ENCODE measurements at places on chromosomes 7 and 10.
A peak's percentile ranks its signal among the peaks of the same experiment; 100 is the strongest.

- DNase-seq: no peak
These were observed 209.3 kb downstream of the AHR start for GRCh38 chr7:17507717-17508116.

DNA sequence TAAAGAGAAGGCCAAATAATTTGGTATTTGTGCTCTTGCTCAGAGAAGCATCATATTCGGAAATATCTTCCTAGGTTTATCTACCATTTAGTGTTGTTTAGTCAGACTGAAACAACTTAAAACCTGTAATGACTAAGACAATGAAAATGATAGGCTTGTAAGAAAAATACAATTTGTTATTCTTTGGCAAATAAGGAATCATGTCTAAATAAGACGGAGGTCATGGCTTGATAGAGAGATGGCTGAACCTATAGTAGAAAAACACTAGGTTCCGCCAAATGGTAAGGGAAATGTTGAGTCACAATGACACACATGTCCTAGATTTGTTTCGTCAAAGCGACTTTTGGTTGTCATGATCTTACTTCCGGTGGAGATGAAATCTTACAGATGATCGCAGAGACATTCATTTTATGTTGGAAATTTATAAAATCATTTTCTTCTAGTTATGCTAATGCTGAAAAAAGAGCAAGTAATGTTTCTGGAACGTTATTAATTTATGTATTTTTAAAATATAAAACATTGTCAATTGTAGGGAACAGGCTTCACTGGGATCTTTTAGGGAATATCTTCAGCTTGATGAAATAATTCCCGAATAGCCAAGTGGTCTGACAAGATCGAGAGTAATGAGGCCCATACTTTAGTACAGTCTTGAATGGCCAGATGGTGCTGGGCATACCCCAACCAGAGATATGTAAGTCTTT lies 1.0 kb downstream of the SRGN start:
- DNase-seq: no peak

DNA sequence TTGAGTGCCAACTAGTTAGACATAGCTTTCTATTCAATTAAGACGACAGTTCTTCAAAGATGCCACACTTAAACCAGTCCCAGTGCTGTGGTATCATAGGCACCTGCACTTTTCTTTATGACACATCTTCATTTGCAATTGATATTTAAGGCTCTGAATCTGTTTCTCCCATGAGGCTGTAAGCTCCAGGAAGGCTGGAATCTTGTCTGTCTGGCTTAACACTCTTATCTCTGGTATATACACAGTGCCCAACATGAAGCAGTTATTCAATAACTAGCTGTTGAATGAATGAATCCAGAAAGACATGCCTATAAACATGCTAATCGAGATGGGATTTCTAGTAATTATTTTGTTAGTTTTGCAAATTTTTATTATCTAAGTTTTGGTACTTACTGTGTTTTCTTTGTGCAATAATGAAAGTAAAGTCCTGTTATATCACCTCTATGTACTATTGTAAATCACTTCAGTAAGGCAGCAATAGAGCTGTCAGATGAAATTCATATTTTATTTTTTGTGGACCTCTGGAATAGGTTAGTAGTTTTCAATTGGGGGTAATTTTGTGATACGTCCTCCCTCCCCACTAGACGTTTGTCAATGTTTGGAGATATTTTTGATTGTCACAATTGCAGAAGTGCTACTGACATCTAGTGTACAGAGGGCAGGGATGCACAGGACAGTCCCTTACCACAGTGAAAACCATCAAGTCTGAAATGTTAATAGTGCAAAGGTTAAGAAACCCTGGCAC lies 51.3 kb upstream of the STEAP4 start:
- DNase-seq: peak; percentile 19

GRCh38 chr10:17984563-17984962 lies 32.8 kb downstream of the SLC39A12 start:
- no peak for DNase-seq

GRCh38 chr10:92125144-92125543 lies 165.7 kb downstream of the CPEB3 start:
- DNase-seq: no peak

DNA sequence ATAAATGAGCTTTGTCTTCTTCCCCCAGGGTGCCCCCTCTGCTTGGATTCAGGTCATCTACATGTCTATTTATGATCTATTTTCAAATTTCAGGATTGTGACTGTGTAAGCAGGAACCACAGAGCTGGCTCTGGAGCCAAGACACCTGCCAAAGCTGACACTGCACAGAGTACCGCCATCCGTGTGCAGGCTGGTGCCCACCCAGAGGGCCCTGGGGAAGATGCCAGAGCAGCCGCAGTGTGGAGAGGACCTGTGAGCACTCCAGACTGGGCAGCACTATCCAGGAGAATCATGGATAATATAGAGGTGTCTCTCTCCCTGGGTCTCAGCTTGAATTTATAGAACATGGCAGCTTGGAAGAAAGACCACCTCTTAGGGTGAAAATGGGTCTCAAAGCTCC lies 577.5 kb downstream of the GRID1 start:
- no peak for DNase-seq

DNA sequence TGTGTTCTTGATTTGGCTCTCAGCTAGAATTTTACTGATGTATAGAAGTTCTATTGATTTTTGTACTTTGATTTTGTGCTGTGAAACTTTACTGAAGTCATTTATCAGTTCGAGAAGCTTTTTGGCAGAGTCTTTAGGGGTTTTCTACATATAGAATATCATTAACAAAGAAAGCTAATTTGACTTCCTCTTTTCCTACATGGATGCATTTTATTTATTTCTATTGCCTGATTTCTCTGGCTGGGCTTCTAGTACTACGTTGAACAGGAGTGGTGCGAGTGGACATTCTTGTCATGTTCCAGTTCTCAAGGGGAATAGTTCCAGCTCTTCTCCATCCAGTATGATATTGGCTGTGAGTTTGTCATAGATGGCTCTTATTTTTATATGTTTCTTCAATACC lies 65.4 kb downstream of the RNF133 start:
- no peak for DNase-seq

DNA sequence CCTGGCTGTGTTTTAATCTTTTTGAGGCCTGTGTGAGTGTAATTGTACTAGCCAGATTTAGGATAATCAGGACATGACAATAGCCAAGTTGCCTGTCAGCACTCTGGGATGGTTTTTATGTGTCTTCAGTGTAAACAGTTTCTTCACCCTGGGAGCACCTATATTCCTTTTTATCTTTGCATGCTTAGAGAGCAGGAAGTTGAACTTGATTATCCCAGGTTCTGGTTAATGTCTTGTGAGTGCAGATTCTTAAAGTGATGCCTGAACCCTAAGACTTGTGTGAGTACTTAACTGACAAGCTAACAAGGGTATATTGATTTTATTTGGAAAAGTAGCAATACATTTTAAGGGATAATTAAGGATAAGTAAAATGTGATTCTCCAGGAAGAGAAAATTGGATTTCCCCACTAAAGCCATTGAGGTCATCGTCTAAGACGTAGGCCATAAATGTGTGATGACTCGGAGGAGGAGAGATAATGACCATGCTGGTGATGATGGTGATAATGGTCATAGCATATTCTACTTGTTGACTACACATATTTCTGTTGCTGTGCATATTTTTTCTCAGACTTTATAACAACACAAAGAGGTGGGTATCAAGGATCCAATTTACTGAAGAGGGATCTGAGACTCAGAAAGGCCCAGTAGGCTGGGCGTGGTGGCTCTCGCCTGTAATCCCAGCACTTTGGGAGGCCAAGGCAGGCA lies 234.7 kb downstream of the CAMK1D start:
- DNase-seq: no peak

All from NCI-H2081 (cell line).